ENCODE measurements at places on chromosomes 16 and 17.
A peak's percentile ranks its signal among the peaks of the same experiment; 100 is the strongest.

DNA sequence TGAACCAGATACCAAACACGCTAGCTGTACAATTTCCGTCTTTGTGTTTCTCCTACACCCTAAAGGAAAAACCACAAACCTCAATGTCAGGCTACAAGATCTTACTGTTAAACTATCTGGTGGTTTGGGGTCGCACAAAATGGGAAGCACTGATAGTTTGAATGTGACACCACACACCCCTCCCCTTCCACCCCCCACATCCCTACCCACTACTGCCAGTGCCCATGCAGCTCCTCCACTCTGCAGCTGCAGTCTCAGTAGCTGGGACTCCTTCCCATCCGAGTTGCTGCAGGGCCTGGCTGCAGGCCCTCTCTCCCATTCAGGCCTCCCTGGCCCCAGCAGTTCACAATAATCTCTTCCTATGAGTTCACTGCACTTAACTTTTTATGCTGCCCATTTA, 18.4 kb downstream of the TRAP1 start:
- DNase-seq: no peak

DNA sequence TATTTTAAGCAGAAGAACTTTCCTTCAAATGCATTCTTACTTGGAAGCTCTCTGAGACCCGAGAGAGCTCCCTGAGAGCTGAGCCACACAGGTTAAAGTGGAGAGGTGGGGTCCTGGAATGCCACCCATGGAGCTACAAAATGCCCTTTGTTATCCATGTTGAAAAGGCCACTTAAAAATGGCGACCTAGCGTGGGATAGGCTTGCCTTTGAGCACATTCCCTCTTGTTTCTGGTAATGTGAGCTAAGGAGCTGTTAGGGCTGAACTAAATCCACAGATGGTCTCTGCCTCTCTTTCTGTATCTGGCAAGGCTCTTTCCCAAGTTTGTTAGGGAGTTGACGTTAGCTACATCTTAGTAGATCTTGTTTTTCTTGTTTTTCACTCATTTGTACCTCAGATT, 171.6 kb downstream of the SNX29 start:
- DNase-seq: no peak

DNA sequence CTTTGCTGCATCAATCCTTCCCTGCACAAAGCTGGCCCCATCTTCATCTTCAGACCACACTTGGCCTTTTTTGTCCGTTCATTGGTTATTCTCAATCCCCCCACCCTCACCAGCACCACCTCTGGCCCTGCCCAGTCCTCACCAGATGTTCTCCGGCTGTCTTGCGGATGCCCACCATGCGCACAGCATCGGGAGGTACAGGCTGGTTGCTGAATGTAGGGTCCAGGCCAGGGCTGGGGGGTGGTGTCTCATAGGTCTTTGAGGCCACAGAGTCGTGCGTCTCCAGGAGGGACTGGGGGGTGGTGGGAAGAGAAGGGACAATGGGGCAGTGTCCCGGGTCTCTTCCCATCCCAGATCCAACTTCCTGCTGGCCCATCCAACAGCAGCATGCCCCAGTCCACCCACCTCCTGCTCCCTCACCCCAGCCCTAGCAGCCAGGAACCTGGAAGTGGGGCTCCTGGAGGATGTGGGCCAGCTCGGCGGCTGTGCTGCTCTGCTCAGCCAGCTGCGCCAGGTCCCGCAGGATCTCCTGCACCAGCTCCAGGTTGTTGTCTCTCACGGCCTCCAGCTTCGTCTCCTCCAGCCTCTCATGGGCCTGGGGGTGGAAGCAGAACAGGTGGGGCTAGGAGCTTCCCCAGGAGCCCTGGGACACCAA, 24.4 kb downstream of the MPP2 start:
- DNase-seq: no peak

DNA sequence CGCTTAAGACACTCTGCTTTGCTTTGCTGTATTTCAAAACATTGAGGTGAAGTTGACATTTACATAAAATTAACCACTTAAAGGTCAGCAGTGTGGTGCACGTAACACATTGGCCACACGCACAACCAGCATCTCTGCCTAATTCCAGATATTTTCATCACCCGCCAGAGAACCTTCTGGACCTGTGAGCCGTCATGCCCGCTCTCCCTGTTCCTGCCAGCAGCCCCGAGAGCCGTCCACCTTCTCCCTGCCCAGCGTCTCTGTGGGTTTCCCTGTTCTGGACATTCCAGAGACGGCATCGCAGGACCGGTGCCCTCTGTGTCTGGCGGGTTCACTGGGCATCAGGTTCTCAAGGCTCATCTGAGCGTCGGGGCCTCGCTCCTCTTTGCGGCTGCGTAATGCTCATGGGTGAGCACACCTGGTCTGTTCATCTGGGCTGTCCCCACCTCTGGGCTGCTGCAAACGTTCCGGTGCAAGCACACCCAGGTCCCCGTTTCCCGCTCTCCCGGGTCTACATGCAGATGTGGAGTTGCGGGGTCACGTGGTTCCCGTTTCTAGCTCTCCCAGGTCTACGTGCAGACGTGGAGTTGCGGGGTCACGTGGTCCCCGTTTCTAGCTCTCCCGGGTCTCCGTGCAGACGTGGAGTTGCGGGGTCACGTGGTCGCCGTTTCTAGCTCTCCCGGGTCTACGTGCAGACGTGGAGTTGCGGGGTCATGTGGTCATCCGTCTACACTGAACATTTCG, 48.1 kb upstream of the GNG13 start:
- DNase-seq: no peak

DNA sequence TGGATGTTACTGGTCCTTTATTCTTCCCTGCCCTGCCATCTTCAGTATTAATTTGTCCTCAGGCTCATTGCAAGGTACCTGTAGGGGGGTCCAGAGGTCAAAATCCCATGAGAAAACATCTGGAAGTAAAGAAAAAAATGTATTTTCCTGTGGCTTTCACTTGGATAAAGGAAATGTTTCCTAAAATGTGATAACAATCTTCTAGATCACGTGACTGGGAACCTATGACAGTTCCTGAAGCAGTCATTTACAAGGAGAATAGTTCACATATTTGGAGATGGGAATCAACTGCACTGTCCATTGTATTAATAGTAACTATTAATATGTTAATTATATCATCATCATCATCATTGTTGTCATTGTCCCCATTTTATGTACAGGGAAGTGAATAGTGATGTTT, 915.1 kb upstream of the EEF2KMT start:
- no peak for DNase-seq

GRCh38 chr17:15250135-15250860, 14.8 kb downstream of the PMP22 start:
- DNase-seq: no peak

DNA sequence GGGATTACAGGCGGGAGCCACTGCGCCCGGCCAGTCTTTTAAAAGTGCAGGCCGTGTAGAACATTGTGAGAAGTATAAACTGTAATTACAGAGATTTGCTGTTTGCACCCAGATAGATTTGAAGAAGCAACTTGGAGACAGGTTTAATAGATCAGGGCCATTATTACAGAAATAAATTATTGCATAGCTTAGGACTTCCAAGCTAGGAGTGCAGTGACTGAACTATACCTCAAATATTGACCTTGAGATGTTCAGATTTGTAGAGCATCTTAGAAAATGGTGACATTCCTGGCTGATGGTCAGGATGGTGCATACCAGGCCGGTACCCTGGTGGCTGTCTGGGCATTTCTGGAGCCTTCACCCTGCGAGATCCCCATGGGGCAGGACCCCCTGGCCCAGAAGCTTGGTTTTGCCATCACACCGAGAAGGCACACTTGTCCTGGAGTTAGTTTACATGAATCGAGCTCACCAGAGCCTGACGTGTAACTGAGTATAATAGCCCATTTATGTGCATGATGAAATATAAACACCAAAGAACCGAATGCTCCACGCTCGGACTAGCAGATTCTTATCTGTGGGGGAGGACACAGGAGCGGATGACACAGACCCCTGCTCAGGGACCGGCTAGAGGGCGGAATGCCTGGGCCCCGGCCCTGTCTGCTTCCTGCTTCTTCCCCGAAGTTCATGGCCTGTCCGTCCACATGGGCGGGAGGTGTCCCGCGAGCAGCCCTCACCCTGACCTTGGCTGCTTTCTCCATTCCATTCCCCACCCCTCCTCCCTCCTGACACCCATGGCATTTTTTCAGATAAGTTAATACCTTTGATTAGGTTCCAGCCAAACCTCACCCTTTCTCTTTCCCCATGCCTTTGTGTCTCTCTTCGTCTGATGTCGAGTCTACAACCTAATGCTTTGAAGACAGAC, 32.1 kb downstream of the CCDC40 start:
- DNase-seq: no peak

GRCh38 chr17:50815400-50815799, 20.0 kb upstream of the WFIKKN2 start:
- DNase-seq: no peak

DNA sequence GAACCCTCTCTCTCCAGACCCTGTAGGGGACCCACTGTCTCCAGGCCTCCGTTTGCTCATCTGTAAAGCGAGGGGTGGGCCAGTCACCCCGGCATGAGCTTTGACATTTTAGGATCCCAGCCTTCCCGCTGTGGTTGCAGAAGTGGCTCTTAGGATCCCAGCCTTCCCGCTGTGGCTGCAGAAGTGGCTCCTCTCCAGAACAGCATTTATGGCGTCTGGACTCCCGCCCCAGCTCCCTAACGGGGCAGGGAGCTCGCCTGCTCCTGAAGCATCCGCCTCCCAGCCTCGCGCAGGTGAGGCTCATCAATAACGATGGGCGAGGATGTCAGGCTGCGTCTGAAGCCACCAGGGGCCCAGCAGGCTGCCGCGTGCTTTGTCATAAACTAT, 222.3 kb upstream of the TNRC6C start:
- DNase-seq: no peak

GRCh38 chr16:2459647-2460390, at the start of gene TEDC2:
Gene TEDC2 (plus strand): TSS chr16:2460109. CDS start chr16:2460145, 36 bp downstream.
- peak; percentile 95 for DNase-seq

GRCh38 chr16:22728167-22728836, 85.7 kb upstream of the HS3ST2 start:
- DNase-seq: no peak

- no peak for DNase-seq
Measured at GRCh38 chr17:37479025-37479424, 10.7 kb upstream of the DUSP14 start.

- no peak for DNase-seq
Measured at GRCh38 chr16:72976438-72977064, 71.4 kb downstream of the ZFHX3 start.

DNA sequence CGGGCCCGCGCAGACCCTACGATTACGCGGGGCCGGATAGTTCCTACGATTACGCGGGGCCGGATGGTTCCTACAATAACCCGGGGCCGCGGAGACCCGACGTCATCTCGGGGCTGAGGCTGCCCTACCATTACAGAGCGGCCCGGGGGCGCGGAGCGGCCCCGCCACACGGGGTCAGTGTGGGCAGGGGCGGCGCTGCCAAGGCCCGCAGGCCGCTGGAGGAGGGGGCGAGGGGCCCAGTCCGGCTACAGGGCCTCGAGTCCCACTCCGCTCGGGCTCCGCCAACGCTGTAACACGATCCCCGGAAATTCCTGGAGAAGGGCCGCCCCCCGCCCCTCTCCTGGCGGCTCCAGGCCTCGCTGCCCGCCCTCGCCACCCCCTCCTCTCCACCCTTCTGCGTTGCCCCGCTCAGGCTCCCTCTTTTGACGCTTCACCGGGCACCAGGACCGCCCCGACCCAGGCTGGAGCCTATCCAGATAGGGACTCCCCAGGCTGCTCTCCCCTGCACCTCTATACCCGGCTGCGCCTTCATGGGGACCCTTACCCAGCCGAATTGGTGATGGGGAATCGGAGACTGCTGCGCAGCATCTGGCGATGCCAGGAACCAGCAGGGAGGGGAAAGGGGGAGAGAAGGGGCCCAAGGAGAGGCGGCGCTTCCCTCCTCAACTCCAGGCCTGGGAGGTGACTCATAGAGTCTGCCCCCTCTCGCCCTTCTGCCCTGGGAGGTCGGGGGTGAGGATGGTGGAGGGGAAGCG, at the start of gene RAB34:
TSS of gene RAB34 (minus strand) at position 291 of the 755 bp plus-strand sequence. CDS start 602 bp downstream, outside the sequence.
- DNase-seq: no peak

- DNase-seq: no peak
Measured at GRCh38 chr17:82981141-82981730, 98.2 kb upstream of the METRNL start.

DNA sequence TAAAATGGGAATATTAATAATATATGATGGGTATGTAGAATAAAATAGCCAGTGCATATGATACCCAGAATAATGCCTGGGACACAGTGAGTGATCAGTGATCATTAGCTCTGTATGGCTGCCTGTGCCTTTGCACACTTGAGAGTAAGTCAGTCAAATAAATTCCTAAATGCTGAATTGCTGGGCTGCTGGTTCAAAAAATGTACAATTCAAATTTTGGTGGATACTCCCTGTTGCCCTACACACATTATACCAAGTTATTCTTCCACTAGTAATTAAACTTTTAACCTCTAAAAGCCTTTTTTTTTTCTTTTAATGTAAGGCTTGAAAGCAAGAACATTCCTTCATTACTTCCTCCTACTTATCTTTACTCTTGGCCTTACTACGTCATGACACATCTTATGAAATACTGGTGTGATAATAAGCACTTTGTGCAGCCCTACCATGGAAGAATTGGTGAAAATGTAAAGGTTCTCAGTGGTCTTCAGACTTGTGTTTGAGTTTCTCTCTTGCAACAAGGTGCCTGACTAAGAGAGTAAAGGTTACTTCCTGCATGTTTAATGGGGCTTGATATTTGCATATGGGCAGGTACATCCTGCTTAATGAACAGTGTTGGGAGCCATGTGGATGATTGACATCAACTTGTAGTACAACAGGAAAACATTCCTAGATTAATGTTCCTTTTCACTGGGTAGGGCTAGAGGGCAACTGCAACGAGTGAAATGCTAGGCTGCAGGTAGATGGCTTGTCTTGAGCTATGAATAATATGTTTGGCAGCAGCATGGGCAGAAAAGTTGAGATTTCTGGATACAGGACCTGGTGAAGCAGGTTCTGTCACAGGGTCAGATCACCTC, 84.3 kb downstream of the PRKCA start:
- DNase-seq: no peak

- no peak for DNase-seq
Measured at GRCh38 chr16:86899151-86899550, 320.8 kb downstream of the FOXL1 start.

- no peak for DNase-seq
Measured at GRCh38 chr16:48479955-48480354, 94.7 kb upstream of the SIAH1 start.

DNA sequence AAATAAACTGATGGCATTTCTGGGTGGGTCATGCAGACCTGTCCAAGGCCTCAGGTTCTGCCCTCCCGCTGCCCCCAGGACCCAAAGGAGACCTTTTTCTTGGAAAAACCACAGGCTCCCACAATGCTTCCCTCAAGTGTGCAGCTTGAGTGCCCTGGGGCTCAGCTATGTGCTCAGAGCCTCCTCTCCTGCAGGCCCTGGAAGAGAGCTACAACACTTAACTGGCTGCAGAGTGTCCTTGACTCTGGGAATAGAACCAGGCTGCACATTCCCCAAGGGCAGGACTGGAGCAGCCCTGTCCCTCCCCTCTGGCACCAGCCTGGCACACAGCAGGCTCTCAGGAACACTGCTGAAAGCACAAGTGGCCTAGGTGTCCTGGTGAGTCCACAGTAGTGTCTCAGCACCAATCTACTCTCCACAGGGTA, 4.8 kb upstream of the SREBF1 start:
- DNase-seq: no peak
